ENCODE measurements at places on chromosomes 12 and 14. TPM values are rescaled to one million over a fixed set of nuclear protein-coding genes. Genes with fewer than 3 reads are reported as not detected.

ARHGDIB gene
- polyA plus RNA-seq: 38.1 TPM

GRCh38 chr12:118126119-118126757 lies 9.7 kb upstream of the PEBP1 start:
- DNase-seq: peak; percentile 68

TMTC1 gene
- polyA plus RNA-seq: 5.4 TPM

DNA sequence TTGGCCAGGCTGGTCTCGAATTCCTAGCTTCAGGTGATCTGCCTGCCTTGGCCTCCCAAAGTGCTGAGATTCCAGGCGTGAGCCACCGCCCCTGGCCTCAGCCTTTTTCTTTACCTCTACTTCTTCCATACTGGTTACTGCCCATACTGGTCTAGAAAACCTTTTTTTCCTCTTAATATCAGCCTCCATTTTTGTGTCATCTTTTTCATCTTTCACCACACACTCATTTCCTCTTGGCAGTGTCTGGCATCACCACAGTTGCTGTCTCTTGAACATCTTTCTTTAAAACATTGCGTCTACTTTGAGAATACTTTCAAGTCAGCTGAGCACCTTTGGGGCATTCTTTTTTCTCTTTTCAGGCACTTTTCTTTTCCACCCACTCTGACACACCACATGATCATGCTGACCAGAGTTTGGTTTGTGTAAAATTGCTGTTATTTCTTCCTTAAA lies 32.7 kb downstream of the DDX47 start:
- no peak for DNase-seq

DNA sequence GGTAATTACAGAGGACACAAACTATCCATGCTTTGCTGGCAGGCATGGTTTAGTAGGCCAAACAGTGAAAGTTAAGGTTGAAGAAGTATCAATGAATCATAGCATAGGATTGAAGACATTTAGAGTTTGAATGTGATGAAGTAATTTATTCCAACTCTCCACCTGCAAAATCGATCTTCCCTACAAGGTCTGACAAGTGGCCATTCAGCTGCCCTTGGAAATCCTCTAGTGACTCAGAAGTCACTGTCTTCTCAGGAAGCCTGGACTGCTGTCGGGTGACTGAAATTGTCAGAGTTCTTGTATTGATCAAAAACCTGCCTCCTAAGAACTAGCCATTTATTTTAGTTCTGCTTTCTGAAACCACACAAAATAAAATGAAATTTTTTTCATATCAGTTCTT lies 17.7 kb upstream of the STXBP6 start:
- DNase-seq: no peak

All from brain (organoid and tissue), 16 donors.